ENCODE measurements at places on chromosomes 16 and 17.

GRCh38 chr17:58531661-58532554, 17.5 kb upstream of the MTMR4 start:
- DNase-seq, result no peak

GRCh38 chr16:57630407-57630797, 2.0 kb downstream of the ADGRG1 start:
- DNase-seq, result no peak

- DNase-seq, result no peak
These were observed 806 bp downstream of the RAD51C start for GRCh38 chr17:58693208-58693607.

GRCh38 chr16:79172976-79173500, 427.5 kb downstream of the MAF start:
- DNase-seq, result no peak

DNA sequence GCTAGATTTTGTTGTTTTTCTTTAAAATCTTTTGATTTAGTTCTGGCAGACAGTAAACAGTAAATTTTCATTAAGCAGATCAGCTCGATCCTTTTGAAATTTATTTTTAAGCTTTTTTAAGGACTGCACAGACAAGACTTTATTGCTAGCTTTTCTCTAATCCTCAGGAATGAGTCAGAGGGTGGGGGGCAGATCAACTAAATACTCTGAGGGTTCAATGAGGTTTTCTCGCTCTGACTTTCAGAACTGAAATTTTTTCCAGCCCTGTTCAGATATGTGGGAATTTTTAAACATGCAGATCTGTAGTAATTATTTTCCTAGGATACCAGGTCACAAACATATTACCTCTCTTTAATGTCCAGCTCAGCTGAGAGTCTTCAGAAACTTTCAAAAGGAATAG, 977.2 kb downstream of the CDH11 start:
- no peak for DNase-seq

GRCh38 chr17:83198366-83199341, 119.2 kb downstream of the METRNL start:
- no peak for DNase-seq
